Fibroblast of skin of left quadriceps (primary cell): ENCODE measurements at places on chromosomes 12 and 14.
A peak's percentile ranks its signal among the peaks of the same experiment; 100 is the strongest.

- peak; percentile 75 for DNase-seq
Observed at GRCh38 chr14:66974397-66975025, 214.7 kb upstream of the GARIN2 start.

- no peak for DNase-seq
Observed at GRCh38 chr14:87940382-87940781, 52.6 kb downstream of the GALC start.

DNA sequence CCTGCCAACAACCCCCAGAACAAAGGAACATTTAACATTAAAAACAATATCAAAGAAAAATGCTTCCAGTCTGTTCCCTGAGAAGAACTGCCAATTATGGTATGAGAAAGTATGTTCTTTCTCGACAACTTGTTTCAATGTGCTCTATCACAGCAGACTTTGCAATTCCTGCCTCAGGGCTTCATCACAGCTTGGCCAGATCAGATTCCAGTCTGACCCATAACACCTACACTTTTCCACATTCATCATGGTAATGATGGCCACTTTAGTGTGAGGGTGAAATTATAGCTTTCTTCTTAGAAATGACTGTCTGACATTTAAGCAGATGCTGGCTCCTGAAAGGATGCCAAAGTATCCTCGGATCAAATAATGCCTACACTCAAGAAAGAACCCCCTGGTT lies 17.0 kb downstream of the NEK9 start:
- no peak for DNase-seq

DNA sequence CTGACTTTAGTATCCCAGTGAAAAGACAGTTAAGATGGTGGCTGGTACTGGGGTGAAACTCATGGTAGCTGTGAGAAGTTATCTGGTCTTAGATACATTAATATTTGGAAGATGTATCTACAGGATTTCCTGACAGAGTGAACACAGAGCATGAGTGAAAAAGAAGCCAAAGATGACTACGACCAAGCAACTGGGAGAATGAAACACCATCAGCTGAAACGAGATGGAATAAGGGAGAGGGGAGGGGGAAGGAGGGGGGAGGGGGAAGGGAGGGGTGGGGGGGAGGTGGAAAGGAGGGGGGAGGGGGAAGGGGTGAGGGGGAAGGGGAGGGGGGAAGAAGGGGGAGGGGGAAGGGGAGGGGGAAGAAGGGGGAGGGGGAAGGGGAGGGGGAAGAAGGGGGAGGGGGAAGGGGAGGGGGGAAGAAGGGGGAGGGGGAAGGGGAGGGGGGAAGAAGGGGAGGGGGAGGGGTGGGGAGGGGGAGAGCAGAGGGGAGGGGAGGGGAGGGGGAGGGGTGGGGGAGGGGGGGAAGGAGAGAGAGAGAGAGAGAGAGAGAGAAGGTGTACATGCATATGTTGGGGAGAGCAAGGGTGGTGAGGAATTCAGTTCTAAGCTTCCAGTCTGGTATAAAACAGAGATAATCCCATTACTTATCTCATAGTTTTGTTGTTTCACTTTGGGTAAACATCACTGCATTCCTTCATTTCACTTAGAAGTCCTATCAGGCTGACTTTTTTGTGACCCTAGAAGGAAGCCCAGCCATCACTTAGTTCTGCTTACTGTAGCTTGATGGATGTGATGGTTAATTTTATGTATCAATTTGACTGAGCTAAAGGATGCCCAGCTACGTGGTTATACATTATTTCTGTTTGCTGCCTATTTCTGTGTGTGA lies 73.9 kb downstream of the SPPL3 start:
- DNase-seq: no peak

GRCh38 chr12:56046027-56046780 lies 4.5 kb downstream of the RPS26 start:
- DNase-seq: no peak

GRCh38 chr12:47822401-47822800 lies 2.7 kb upstream of the HDAC7 start:
- no peak for DNase-seq

GRCh38 chr12:52085682-52086180 lies 6.2 kb downstream of the SMIM41 start:
- no peak for DNase-seq

- DNase-seq: no peak
Observed at GRCh38 chr12:58026897-58027891, 85.8 kb downstream of the ATP23 start.

GRCh38 chr12:45182511-45182910 lies 33.4 kb upstream of the ANO6 start:
- DNase-seq: no peak

- no peak for DNase-seq
Observed at GRCh38 chr14:34003082-34003668, 52.3 kb upstream of the EGLN3 start.

GRCh38 chr12:130461839-130462557 lies 124.3 kb downstream of the PIWIL1 start:
- no peak for DNase-seq

GRCh38 chr12:54225666-54226065 lies 36.9 kb upstream of the SMUG1 start:
- DNase-seq: no peak

- DNase-seq: no peak
Observed at GRCh38 chr14:105161309-105161708, 7.3 kb downstream of the JAG2 start.

- DNase-seq: no peak
Observed at GRCh38 chr14:50082784-50083466, 33.4 kb downstream of the VCPKMT start.

DNA sequence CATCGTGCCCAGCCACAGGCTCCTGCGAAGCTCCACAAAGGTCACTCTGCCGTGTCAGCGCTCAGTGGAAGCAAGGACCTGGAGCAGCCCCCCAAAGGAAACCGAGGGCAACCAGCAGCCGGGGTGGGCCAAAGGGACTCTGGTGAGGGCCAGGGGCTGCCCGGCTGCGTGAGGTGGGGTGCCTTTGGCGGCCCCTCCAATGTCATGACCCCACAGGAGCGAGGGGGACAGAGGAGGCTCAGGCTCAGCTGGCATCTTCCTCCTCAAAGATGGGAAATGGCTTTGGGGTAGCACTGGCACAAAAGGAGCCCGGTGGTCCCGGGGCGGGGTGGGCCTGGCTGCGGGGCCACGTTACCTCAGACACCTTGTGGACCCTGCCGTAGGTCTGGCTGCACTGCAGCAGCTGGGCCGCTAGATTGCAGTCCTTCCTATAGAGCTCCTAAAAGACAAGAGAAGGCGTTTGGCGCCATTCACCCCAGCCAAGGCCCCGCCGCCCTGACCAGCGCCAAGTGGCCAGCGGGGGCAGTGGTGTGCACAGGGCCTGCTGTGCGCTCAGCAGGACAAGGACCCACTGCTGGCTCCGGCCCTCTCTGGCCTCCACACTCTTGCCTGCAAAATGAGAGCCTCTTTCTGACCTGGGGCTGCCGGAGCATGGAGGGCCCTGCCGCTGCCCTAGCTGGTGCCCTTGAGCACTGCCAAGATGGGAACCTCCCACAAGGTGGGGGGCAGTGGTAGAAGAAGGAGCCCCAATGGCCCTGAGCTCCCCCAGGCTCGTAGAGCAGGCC lies 46.9 kb downstream of the BEGAIN start:
- DNase-seq: no peak

DNA sequence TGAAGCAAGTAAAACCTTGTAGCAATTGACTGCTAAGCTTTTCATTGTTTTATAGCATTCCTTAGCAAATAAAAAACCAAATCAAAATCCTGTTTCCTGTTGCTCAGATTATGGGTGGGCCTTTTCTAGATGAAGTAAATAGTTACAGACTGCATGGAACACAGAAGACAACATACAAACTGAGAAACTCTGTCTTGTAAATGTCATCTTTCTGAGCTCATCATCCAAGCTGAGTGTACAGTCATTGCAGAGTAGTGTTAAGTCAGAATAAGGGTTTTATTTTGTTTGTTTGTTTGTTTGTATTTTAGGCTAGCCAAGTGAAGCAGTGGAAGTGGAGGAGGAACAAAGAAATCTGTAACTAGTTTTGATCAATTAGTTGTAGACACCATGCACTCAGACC lies 24.4 kb upstream of the BTG1 start:
- DNase-seq: no peak

- no peak for DNase-seq
Observed at GRCh38 chr12:96883571-96883970, 23.5 kb upstream of the NEDD1 start.

GRCh38 chr14:69132513-69133181 lies 20.3 kb downstream of the DCAF5 start:
- no peak for DNase-seq

DNA sequence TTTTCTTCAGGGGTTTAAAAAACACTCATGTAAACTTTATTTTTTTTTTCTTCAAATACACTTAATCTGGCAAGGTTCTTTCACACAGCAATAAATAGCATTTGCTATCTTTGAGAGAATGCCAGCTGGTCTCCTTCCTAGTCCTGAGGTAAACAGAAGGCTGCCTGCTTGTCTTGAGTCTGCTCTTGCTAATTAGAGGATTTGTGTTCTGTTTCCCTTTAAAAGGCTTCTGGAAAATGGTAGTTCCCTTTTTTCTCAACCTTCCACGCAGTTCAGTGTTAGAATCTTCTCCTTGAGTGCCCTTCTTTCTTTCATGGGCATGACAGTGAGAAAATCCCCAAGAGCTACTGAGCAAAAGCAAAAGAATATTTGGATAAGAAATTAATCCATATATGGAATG lies 92.3 kb upstream of the DCN start:
- peak; percentile 25 for DNase-seq

DNA sequence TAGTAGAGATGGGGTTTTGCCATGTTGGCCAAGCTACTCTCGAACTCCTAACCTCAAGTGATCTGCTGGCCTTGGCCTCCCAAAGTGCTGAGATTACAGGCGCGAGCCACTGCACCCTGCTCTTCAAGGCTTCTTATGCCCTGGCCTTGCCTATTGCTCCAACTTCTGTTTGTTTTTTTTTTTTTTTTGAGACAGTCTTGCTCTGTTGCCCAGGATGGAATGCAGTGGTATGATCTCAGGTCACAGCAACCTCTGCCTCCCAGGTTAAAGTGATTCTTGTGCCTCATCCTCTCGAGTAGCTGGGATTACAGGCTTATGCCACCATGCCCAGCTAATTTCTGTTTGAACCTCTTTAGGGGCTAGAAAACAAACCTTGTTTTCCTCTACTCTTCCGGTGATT lies 6.0 kb upstream of the ABCD4 start:
- DNase-seq: no peak

DNA sequence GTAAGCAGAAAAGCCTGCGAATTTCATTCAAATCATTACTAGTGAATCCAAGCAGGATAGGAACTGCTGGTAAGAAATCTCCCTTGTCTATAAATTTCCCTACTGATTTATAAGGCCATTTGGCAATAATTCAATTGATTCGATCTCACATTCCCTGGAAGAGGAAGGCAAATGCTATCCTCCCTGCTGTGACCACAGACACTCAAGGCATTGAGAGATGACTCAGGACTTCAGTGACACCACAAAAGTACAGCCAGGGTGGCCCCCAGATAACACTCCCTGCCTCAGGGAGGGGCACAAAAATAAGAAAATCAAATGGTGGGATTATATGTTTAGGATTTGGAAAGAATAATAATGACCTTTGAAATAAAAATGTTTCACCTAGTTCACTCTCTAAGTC lies 162.7 kb downstream of the GRIP1 start:
- DNase-seq: peak; percentile 20

DNA sequence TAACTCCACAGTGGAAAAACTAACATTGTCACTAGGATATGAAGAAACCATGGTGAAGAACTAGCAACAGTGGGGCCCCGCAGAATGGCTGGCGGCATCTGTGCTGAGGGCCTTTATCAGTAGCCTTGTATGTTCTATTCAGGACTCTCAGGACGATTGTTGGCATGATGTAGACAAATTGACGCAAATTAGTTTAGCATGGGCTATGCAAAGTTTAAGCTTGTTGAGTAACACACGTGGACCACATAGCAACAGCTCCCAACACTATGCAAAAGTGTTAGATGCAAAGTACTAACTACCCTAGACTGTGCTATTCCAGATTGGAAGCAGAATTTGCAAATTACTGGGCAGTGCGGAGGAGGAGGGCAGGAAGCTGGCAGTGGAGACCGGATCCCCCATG lies 38.2 kb upstream of the TMEM263 start:
- no peak for DNase-seq

DNA sequence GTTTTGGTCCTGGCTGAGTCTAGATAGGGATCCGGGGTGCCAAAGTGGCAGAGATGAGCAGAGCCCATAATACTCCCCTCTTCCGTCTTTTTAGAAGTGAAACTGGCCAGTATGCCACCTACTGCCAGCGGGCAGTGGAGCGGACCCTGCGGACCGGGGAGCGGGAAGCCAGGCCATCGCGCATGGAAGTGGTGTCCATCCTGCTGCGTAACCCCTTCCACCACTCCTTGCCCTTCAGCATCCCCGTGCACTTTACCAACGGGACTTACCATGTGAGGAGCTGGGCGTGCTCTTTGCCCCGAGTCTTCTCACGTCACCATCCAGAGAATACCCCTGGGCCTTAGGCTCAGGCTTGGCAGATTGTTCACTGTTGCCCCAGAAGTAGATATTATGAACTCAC lies 21.0 kb downstream of the PIGH start:
- DNase-seq: no peak

DNA sequence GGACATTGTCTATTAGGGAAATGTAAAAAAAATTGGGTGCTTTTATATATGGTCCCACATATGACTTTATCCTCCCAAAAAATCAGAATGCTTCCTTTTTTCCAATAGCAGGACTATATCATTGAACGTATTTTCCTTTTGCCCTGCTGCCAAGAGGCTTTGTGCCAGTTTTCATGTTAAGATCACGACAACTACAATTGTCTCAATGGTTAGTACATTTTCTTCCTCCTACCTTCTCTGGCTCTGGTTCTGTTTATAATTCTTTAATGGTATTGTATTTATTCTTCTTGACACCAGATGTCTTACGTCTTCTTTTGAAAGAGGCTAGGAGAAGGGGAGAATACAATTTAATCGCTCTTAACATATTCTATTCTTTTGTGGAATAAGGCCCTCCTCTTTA lies 106.9 kb downstream of the ANO6 start:
- DNase-seq: no peak
